ENCODE measurements at places on chromosomes 7 and 10. TPM values are rescaled to one million over a fixed set of nuclear protein-coding genes. Genes with fewer than 3 reads are reported as not detected.

DNA sequence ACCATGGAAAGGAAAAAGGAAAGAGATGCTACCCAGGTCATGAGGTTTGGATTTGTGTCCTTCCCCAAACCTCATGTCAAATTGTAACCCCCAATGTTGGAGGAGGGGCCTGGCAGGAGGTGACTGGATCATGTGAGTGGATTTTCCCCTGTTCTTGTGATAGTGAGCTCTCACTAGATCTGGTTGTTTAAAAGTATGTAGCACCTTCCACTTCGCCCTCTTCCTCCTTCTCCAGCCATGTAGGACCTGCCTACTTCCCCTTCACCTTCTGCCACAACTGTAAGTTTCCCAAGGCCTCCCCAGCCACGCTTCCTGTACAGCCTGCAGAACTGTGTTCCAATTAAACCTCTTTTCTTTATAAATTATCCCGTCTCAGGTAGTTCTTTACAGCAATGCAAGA is 113.9 kb downstream of the FAM107B start:
- H3K4me1 ChIP-seq: no peaks in the 10 kb centered on the region
- no peaks in the 10 kb centered on the region for H3K36me3 ChIP-seq
- no peak overlapping the region for H3K27ac ChIP-seq
- no peak for DNase-seq
- H3K27me3 ChIP-seq: no peaks in the 10 kb centered on the region
- no peak overlapping the region for H3K4me3 ChIP-seq

- no peaks in the 10 kb centered on the region for H3K36me3 ChIP-seq
- H3K27me3 ChIP-seq: no peaks in the 10 kb centered on the region
Measured at GRCh38 chr10:80280071-80280800, 9.2 kb downstream of the MAT1A start.

DNA sequence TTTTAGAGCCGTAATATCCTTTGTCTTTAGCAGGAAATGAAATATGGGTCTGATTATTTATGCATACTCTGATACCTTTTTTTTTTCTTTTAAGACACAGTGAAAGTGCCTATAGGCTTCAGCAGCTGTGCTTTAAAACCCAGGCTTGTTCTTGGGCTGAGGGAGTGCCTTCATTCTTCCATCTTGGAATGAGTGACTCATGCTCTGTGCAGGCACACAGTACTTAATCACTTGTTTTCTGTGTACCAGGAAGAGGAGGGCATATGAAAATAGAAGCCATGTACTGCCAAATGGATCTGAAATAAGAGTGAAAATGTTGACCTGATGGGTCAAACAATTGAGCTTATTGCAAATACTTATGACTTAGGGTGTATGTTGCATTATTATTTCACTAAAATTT is 12.0 kb downstream of the INPP5F start:
- peak overlapping the region; percentile 45 for H3K27ac ChIP-seq
- DNase-seq: peak; percentile 66
- H3K4me1 ChIP-seq: peaks cover 2% of the 10 kb centered on the region
- no peaks in the 10 kb centered on the region for H3K36me3 ChIP-seq

DNA sequence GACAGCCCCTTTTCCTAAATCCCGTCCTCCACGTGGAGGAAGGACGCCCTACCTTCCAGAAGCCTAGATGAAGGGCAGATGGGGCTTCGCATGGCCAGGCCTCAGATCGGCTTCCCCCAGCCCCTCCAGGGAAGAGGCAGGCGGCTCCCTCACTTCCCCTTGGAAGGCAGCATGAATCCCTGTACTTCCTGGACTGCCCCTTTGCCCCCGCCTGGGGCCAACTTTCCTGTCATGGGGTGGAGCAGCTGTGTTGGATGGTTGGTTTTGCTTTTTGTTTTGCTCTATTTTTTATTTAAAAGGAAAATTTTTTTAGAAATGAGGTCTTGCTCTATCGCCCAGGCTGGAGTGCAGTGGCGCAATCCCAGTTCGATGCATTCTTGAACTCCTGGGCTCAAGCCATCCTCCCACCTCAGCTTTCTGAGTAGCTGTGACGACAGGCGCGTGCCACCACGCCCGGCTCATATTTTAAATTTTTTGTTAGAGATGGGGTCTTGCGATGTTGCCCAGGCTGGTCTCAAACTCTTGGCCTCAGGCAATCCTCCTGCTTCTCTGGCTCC is 27.2 kb downstream of the GTF2IRD1 start:
- H3K27ac ChIP-seq: peak overlapping the region; percentile 88
- peaks cover 68% of the 10 kb centered on the region for H3K4me1 ChIP-seq
- H3K27me3 ChIP-seq: no peaks in the 10 kb centered on the region
- H3K4me3 ChIP-seq: no peak overlapping the region

GRCh38 chr7:44827567-44827966 is 20.3 kb downstream of the H2AZ2 start:
- no peaks in the 10 kb centered on the region for H3K4me1 ChIP-seq
- H3K27me3 ChIP-seq: no peaks in the 10 kb centered on the region
- no peak overlapping the region for H3K27ac ChIP-seq
- no peak overlapping the region for H3K4me3 ChIP-seq
- DNase-seq: no peak
- H3K36me3 ChIP-seq: peaks cover 28% of the 10 kb centered on the region

GRCh38 chr7:52410032-52410431 is 625.4 kb upstream of the POM121L12 start:
- no peak overlapping the region for H3K4me3 ChIP-seq
- no peaks in the 10 kb centered on the region for H3K4me1 ChIP-seq

DNA sequence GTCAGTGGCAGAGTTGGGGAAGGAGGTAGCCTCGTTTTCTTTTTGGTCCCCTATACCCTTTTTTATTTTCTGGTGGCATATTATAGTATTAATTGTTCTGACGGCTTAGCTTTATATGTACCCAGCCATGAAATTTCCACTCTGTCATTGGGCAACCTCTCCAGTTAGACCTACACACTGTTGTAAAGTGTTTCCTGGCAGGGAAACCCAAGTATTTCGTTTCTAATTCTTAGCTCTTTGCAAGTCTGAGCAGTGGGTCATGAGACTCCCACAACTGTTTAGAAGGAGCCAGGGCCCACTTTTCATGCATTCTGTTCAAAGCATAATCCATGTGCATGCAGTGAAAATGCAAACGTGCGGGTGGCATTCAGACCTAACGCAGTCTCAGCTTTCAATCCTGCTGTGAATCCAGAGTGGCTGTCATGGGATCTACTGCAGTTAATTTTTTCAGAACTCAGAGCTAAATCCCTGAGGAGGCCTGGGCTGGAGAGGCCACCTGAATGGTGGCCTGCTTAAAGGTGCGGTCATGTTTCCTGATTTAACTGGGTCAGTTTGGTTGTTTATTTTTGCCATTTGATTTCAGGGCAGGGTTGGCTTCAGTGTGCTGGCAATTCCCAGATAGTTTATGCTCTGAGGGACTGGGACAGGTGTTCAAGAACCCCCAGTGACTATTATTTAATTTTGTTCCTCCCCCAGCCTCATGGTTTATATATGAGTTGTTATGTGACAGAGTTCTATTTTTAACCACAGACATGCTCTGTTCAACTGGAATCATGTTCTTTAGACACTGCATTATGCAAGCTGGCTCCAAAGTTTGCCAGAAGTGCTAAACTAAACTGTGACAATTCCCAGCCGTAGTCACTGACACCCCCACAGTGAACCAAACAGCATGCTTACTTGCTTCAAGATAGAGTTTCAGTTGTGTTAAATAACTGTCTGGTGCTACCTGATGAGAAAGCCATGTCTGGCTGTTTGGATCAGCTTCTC is 27.4 kb upstream of the SYPL1 start:
- H3K27ac ChIP-seq: no peak overlapping the region
- no peak overlapping the region for H3K4me3 ChIP-seq
- H3K4me1 ChIP-seq: no peaks in the 10 kb centered on the region
- no peaks in the 10 kb centered on the region for H3K27me3 ChIP-seq
- H3K36me3 ChIP-seq: no peaks in the 10 kb centered on the region
- DNase-seq: no peak

DNA sequence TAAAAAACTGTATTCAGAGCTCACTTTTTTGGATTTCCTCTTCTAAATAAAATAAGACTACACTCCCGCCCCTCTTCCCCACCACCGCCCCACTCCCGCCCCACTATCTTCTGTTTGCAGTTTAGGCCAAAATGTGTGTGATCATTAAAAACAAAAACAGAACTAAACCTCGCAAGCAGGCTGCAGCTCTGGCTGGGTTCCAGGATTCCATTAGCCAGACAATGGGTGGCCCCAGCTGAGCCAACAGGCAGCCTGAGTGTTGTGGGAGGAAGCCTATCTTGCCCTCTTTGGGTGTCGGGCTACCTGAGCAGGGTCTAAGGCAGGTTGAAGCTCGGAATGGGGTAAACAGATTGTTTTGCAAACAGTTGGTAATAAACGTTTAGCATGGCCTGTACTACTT is 41.7 kb downstream of the ARL4A start:
- no peak overlapping the region for H3K4me3 ChIP-seq
- no peaks in the 10 kb centered on the region for H3K4me1 ChIP-seq
- no peaks in the 10 kb centered on the region for H3K36me3 ChIP-seq
- no peaks in the 10 kb centered on the region for H3K27me3 ChIP-seq

- H3K4me1 ChIP-seq: peaks cover 17% of the 10 kb centered on the region
- H3K36me3 ChIP-seq: no peaks in the 10 kb centered on the region
- DNase-seq: peak; percentile 22
- H3K4me3 ChIP-seq: no peak overlapping the region
- H3K27me3 ChIP-seq: no peaks in the 10 kb centered on the region
Measured at GRCh38 chr10:77428691-77429395, 208.8 kb downstream of the KCNMA1 start.

DNA sequence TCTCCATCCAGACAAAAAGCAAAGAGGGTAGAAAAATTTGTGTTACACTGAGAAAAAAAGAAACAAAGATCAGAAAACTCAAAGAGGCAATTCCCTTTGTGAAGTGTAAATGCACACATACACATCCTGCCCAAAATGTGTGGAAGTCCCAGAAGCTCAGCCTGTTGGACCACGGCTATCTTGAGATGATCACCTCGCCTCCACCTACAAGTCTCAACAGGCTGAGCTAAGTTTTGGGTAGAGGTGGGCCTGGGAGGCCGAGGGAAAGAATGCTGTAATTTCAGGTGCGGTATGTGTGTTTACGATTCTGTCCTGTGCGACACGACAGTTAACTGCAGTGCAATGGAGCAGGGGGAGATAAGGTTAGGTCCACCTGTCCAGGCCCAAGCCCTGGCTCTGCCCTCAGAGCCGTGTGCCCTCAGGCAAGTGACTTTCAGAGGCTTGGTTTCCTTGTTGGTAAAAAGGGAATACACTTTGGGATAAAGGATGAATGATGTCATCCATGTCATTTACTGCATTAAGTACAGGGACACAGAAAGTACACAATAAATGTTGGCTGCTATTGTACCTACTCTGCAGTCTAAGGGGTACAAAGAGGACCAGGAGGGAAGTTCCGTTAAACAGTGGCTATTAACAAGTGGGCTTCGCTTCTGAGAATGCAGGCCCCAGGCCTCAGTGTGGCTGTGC is 67.3 kb downstream of the AFAP1L2 start:
- H3K36me3 ChIP-seq: no peaks in the 10 kb centered on the region
- H3K27ac ChIP-seq: no peak overlapping the region
- H3K4me3 ChIP-seq: no peak overlapping the region
- H3K27me3 ChIP-seq: no peaks in the 10 kb centered on the region

DNA sequence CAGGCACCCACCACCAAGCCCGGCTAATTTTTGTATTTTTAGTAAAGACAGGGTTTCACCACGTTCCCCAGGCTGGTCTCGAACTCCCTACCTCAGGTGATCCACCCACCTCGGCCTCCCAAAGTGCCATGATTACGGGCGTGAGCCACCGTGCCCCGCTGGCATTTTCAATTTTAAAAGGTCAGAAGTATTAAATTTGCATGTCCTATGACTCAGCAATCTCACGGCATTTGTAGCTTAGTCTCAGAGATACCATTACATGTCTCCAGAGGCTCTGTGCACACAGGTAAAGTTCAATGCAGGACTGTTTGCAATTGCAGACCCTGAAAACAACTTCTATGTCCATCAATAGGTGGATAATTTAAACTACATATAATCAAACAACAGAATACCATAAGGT is 99.2 kb downstream of the DLG5 start:
- H3K27me3 ChIP-seq: no peaks in the 10 kb centered on the region
- no peak overlapping the region for H3K4me3 ChIP-seq
- H3K4me1 ChIP-seq: no peaks in the 10 kb centered on the region
- no peak for DNase-seq

DNA sequence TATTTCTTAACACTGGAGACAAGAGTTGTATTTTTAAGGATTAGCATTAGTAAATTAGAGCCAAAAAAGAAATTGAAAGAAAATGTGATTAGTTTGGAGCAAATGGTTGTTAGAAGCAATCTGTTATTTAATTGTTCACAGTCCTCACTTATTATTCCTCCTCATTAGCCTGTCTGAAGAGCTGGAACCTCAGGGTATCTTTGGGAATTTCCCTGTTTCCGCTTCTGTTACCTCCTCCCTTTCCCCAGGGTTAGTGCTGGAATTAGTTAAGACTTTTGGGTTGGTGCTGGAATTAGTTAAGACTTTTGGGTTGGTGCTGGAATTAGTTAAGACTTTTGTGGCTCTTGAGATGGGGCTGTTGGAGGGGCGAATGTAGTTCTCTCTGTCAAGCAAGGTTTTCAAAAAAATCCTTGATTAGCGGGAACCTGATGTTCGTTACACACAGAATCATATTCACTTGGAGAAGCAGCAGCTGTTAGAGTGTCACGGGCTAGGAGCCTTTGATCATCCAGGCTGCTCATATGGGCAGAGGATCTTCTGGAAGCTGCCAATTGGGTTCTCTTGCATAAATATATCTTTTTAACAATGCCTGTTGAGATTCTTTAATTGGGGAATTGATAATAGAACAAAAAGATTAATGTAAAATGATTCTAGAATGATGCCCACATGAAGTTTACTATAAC is 251.0 kb upstream of the NPSR1 start:
- no peaks in the 10 kb centered on the region for H3K27me3 ChIP-seq
- no peak overlapping the region for H3K4me3 ChIP-seq
- H3K4me1 ChIP-seq: no peaks in the 10 kb centered on the region
- H3K36me3 ChIP-seq: no peaks in the 10 kb centered on the region

DNA sequence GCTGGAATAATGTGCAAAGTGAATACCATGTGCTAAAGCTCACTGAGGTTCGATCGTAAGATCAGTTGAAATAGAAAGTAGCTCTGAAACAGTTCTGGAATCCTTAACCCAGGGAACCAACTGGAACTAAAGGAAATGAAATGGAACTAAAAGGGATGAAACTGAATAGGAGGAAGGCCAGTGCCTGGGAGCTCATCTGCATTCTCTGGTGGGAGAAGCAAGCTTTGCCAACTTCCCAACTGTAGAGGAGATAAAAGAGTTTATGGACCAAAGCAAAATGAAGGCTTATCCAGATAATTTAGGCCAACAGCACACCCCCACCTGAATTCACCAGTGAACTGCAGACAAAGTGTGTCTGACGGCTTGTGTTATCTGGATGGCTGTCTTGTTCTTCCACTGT is 188.6 kb upstream of the HABP2 start:
- no peak for DNase-seq
- no peak overlapping the region for H3K27ac ChIP-seq
- H3K4me1 ChIP-seq: no peaks in the 10 kb centered on the region
- H3K27me3 ChIP-seq: no peaks in the 10 kb centered on the region
- H3K36me3 ChIP-seq: no peaks in the 10 kb centered on the region

SPOCK2 gene
- 2.2 TPM for polyA plus RNA-seq

LRRD1 gene
- not detected for polyA plus RNA-seq

GPRIN2 gene
- polyA plus RNA-seq: 15.0 TPM

HOXA6 gene
- polyA plus RNA-seq: 0.46 TPM

GIMAP7 gene
- 17.0 TPM for polyA plus RNA-seq

TDRD1 gene
- polyA plus RNA-seq: not detected

Measured in small intestine (tissue), 16 donors.